Cortex of kidney (tissue), 1 donor: ENCODE measurements at places on chromosomes 1 and 21.

GRCh38 chr1:201261771-201262547 lies 21.3 kb upstream of the PKP1 start:
- DNase-seq, result no peak

- DNase-seq, result no peak
These were observed 738 bp upstream of the CDC42BPA start for GRCh38 chr1:227318853-227319607.

DNA sequence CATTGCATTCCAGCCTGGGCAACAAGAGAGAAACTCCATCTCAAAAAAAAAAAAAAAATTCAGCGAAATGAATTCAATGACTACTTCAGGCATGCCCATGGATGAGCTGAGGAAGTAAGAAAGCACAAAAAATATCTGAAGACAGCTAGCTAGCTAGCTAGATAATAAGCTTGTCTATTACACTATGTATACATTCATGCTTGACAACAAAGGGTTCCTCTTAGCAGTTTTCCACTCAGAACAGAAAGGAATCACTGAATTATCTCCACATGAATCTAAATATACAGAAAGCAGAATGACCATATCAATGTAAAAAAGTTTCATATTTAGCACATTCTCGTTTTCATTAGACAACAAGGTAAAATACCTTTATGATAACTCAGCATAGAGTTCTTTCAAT lies 32.1 kb downstream of the USP48 start:
- DNase-seq, result no peak

GRCh38 chr1:76340056-76340455 lies 265.5 kb downstream of the ST6GALNAC3 start:
- DNase-seq, result no peak

GRCh38 chr21:23861911-23862504 lies 1745.3 kb downstream of the MRPL39 start:
- DNase-seq, result no peak

DNA sequence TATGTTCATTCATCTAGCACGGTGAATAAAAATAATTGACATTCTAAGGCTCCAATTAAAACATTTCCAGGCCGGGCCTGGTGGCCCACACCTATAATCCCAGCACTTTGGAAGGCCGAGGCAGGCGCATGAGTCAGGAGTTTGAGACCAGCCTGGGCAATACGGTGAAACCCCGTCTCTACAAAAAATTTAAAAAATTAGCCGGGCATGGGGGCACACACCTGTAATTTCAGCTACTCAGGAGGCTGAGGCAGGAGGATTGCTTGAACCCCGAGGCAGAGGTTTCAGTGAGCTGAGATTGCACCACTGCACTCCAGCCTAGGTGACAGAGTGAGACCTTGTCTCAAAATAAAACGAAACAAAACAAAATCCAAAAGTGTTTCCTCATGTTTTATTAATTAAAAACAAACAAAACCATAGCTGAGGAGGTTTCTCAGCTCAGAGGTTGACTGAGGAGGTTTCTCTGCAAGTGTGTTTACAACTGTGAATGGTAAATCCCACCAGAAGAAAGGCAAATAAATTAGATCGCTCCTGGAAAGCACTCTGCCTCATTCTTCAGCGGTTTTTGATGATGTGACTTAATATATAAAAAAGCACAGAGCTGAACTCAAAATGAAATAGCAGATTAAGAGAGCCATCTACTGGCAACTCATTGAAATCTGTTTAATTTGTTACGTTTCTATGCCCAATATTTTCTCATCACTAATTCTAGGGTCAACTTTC lies 37.7 kb upstream of the ATG4C start:
- DNase-seq, result no peak

- DNase-seq, result no peak
These were observed 176.4 kb upstream of the PALMD start for GRCh38 chr1:99469550-99469971.

DNA sequence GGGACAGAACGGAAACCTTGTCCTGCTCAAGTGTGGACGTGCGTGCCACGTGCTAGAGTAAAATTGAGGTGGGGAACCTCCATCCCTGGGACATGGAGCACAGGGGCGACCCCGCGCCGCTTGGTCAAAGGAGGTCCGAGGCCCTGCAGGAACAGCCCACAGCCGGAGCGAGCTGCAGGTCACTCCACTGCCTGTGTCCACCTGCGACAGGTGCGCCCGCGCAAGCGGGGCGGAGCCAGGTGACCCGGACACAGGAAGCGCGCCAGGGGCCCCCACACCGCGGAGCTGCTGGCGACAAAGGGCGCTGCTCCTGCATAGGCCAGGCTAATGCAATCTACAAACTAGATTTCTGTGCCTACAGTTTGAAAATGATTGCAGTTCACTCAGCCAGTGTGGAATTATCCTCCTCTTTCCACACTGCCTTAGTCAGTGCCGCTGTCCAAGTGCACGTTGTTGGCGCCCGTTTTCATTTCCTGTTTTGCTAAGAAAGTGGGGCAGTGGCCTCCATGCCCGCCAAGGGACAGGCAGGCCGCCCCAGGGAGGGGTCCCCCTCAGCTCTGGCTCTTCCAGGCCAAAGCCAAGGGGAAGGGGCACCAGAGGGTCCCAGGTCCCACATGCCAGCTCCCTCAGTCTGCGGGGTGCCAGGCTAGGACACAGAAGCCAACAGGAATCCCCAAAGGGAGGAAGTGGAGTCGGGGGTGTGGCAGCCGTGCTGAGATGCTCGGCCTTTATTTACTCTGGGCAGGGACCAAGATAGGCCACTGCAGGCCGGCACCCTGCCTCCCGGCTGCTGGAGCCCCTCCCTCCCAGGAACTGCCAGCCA lies 4.3 kb upstream of the NADK start:
- no peak for DNase-seq

DNA sequence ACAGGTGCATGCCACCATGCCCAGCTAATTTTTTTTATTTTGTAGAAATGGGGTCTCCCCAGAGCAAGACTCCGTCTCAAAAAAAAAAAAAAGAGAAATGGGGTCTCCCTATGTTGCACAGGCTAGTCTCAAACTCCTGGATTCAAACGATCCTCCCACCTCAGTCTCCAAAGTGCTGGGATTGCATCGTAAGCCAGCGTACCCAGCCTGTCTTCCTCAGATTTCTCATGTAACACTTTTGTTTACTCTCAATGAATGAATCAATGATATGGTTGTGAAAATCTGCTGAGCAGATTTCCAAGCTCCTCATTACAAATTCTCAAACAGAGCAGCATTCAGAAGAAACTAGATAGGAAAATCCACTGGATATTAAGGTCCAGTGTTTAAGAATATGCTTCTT lies 6.6 kb downstream of the CMPK1 start:
- no peak for DNase-seq

- no peak for DNase-seq
These were observed 127.6 kb downstream of the MRPS6 start for GRCh38 chr21:34201001-34201400.

DNA sequence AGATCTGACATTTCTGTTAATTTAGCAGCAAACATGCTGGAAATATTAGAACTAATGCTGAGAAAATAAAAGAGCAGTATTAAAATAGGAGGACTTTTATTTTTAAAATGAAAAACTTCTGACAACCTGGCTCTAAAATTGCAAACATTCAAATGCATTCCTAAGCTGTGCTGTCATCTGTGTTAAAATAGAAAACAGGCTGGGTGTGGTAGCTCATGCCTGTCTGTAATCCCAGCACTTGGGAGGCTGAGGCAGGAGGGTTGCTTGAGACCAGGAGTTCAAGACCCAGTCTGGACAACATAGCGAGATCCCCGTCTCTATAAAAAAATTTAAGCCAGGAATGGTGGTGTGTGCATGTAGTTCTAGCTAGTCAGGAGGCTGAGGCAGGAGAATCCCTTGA lies 44.6 kb downstream of the MIGA1 start:
- no peak for DNase-seq

- no peak for DNase-seq
These were observed 326.5 kb upstream of the PROX1 start for GRCh38 chr1:213661302-213661701.

DNA sequence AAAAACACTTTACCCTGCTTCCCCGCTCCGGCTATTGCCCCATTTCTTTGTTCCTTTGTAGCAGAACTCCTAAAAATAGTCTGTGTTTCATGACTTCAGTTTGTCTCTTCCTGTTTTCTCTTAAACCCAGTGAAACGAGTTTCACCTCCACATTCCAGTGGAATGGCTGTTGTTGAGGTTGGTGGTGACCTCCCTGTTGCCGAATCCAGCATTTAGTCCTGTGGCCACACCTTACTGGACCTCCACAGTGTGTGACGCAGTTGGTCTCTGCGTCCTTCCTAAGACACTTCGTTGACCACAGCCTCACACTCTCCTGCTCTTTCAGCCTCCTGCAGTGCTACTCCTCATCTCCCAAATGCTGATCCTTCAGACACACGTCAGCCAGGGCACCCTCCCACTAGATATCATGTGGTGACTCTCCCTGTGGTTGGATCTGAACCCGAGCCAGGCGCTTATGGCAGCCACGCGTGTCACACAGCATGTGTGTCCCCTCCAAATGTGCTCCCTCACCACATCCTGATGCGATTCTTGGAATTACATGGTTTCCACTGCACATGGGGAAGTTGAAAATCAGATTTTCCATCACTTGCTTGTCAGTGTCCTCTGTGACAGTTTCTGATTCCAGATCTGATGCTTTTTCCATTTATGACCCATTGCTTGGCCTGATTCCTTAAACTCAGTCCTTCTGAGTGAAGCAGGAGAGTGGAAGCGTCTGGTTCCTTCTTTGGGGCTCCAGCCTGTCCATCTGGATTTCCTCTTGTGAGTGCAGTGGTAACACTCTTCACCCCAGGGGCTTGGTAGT lies 99.1 kb upstream of the ARTN start:
- no peak for DNase-seq

DNA sequence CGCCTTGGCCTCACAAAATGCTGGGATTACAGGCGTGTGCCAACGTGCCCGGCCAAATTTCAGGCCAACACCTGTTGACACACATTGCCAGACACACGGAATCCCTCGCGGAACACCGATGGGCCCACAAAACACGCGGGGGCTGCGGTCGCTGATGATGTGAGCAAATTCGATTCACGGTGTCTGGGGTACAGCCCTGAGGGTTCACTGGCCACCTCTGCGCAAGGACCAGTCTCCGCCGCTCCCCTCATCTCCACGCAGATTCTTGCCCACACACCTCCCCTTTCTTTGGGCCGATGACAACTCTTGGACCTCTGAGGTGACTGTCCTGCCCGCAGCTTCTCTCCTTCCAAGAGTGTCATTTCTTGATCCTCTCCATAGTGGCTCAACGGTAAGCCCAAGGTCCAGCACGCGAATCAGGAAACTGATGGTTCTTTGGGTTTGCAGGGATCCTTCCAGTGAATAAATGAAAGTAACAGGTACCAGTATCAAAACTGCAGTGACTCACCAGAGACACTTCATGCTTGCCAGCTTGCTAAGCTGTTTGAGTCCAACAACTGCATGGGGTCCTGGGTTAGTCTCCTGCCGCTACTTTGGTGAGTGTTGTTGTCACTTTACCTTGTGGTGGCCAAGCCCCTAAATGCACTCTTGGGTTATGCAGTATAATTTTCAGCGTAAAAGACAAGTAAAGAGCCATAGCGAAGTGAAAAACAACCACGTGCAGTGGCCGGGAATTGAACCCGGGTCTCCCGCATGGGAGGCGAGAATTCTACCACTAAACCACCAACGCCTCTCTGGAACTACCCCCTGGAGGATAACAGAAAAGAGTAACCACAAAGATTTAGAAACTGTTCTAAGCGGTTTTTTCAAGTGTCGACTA lies 11.0 kb upstream of the RNU1-3 start:
- DNase-seq, result no peak

- no peak for DNase-seq
These were observed 10.2 kb upstream of the CREG1 start for GRCh38 chr1:167563579-167564246.

DNA sequence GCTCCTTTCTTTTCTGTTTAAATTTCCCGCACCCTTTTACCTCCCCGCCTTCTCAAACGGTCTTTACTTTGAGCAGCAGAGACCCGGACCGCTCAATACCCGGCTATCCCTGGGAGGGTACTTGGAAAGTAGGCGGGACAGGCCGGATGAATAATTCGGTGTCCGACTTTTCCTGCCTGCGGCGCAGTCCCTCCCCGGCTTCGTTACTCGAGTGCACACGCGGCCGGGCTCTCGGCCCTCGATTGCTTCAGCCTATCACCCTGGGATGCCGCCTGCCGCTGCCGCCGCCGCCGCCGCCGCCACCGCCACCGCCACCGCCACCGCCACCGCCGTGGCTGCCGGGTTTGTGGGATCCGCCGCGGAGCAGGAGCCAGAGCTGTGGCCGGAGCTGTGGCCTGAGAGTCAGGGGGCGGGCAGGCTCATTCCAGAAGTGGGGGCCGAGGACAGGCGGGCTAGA lies 382 bp upstream of the RASAL2 start:
- DNase-seq, result no peak
